ENCODE measurements at places on chromosomes 5 and 9. TPM values are rescaled to one million over a fixed set of nuclear protein-coding genes. Genes with fewer than 3 reads are reported as not detected.

GLRA1 gene
- not detected for total RNA-seq

DNA sequence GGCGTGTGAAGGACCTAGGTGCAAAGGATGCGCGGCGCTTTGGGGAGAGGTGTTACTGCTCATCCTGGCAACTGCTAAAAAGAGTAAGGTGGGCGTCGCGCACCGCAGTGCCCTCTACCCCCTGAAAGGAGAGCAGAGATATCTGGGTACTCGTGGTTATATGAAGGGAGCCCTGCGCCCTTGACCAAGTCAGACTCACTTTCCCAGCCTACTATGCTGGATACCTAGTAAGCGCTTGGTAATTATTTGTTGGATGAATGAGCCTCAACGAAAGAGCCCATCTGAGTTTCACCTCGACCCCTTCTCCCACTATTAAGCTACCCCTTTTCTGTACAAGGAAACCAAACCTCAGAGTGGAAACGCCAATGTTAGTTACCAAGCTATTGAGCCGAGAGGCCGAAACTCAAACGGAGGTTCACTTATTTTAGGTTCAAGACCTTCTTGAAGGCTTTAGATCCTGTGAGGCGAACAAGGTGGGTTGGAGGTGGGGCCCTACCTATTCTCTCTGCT lies 8.0 kb downstream of the LHX6 start:
- no peak for DNase-seq
- no peaks in the 10 kb centered on the region for H3K4me1 ChIP-seq
- peaks cover 51% of the 10 kb centered on the region for H3K27me3 ChIP-seq
- no peak overlapping the region for H3K27ac ChIP-seq
- no peaks in the 10 kb centered on the region for H3K36me3 ChIP-seq

DNA sequence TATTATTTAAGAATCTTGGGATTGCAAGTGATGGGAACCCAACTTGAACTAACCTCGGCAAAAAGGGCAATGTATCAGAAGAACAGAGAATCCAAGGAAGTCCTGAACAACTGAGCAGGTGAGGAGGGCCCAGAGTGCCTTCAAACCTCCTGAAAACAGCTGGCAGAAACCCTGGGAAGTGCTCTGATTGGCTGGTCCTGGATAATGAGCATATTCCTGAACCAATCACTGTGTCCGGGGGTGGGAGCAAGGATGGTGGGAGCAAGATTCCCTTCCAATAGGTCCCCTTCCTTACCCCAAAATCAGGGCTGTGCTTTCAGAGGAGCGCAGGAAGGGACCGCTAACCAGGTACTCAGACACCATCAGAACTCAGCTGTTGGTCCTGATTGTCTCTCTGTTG lies 31.9 kb upstream of the TBC1D2 start:
- H3K4me1 ChIP-seq: no peaks in the 10 kb centered on the region
- no peak for DNase-seq
- no peak overlapping the region for H3K27ac ChIP-seq
- H3K36me3 ChIP-seq: no peaks in the 10 kb centered on the region

IGFBPL1 gene
- total RNA-seq: not detected

ZNF454 gene
- total RNA-seq: not detected

- H3K36me3 ChIP-seq: no peaks in the 10 kb centered on the region
- no peak for DNase-seq
- H3K27me3 ChIP-seq: no peaks in the 10 kb centered on the region
- H3K4me3 ChIP-seq: no peak overlapping the region
Observed at GRCh38 chr5:154740957-154741356, 14.2 kb upstream of the LARP1 start.

GRCh38 chr5:170132269-170132975 lies 26.7 kb downstream of the FOXI1 start:
- H3K36me3 ChIP-seq: no peaks in the 10 kb centered on the region
- H3K4me1 ChIP-seq: no peaks in the 10 kb centered on the region
- H3K27ac ChIP-seq: no peak overlapping the region
- no peaks in the 10 kb centered on the region for H3K27me3 ChIP-seq

DNA sequence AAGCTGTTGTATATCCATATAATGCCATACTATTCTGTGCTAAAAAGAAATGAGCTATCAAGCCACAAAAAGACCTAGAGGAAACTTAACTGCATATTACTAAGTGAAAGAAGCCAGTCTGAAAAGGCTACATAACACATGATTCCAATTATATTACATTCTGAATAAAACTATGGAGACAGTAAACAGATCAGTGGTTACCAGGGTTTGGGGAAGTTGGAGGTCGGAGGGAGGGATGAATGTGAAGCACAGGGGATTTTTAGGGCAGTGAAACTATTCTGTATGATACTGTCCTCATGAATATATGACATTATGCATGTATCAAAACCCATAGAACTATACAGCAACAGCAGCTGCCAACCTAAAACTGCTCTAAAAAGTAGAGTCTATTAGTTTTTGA lies 5.6 kb upstream of the RFK start:
- H3K36me3 ChIP-seq: no peaks in the 10 kb centered on the region
- H3K4me3 ChIP-seq: no peak overlapping the region
- DNase-seq: no peak
- H3K27ac ChIP-seq: no peak overlapping the region
- no peaks in the 10 kb centered on the region for H3K27me3 ChIP-seq
- H3K4me1 ChIP-seq: no peaks in the 10 kb centered on the region

ADAMTS6 gene
- total RNA-seq: 0.17 TPM

DNA sequence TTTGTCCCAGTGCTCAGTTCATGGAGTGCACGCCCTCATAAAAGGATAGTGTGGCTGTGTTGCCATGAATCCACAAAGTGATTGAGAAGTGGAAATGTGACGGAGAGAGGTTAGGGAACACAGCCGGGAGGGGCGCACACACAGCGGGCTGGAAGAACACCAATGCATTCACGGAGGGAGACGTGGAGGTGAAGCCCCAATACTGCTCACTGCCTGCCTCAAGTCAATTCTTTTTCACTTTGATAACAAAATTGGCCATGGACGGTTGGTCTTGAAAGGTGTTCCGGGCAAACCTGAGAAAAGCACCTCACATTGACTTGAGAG lies 424.1 kb downstream of the MED10 start:
- H3K4me3 ChIP-seq: no peak overlapping the region
- no peak overlapping the region for H3K27ac ChIP-seq
- no peaks in the 10 kb centered on the region for H3K4me1 ChIP-seq
